ENCODE measurements at places on chromosomes 2 and 18.

- DNase-seq, result no peak
These were observed 2.9 kb downstream of the TNFRSF11A start for GRCh38 chr18:62327977-62328376.

GRCh38 chr2:214504599-214505376 lies 93.9 kb downstream of the VWC2L start:
- DNase-seq, result no peak

DNA sequence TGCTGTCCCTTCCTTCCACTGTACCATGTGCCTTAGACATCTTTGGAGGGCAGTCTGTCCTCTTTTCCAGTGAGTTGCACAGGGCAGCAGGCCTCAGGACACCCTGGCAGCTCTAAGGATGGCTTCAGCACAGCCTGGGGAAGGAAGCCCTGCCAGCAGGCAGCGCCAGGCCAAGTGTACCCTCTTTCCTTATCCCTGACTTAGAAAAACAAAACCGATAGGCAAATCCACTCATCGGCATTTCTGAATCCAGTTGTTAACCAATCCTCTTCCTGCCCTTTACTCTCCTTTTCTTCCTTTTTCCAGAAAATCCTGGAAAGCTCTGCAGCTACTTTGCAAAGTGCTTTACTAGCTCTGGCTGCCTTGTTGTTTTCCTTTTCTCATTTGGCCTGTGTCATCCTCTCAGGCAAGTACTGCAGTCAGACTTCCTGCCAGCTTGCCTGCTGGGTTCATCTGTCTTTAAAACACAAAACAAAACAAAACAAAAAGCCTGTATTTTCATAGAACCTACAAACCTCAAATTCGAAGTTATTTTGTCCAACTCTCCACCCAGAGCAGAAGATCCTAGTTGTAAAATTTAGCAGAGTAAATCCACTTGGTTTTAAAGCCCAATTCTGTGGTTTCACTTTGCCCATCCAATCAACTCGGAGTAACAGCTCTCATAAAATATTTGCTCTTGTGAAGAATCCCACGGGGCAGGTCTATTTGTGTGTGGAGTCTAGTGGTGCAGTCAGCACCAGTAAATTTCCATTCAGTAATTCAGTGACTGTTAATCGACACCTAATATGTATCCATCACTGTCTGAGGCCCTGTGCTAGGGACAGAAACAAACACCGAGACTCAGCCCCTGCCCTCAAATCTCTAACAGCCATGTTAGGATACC lies 45.2 kb downstream of the PCBP1 start:
- DNase-seq, result no peak

DNA sequence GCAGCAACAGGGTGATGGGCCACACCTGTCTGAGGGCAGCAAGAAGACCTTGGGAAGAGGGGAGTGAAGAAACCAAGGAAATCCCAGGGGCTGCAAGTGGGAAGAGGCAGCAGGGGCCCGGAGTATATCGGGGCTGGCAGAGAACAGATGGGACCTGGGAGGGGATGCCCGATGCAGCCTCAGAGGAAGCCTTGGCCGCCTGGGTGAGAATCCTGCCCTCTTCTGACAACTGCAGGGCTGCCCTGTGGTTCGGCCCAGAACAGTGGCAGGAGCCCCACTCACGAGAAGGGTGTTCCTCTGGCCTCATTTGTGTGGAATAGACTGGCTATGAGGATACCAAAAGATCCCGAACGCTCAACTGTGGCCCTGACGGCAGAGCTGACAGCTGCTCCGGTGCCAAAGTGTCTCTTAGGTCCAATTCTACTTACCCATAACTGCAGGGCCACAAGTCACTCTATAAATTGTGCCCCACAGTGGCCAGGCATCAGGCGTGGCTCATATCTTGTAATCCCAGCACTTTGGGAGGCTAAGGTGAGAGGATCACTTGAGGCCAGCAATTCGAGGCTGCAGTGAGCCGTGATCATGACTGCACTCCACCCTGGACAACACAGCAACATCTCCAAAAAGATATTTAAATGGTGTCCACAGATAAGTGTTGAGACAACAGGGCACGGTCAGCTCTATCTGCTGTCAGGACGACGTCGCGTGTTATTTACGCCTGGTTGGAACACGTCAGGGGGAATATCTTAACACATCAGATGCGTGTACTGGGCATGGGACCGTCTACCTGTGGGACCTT lies 23.6 kb upstream of the ID2 start:
- no peak for DNase-seq

DNA sequence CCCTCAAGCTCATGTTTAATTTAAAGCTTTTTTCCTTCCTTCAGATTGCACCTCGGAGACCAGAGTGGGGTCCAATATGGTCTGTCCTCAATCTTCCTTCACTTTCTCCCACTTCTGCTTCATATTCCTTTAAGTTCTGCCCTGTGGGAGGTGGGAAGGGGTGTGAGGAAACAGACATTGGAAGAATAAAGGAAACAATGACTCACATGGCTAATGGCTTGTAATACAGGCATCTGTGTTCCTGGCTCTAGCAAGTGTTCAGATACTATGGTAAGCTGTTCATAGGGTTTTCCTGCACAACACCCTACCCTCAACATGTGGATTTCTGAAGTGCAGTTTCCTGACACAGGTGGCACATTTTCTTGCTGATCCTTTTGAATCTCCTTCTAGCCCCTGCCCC lies 209.5 kb downstream of the PIK3C3 start:
- no peak for DNase-seq

DNA sequence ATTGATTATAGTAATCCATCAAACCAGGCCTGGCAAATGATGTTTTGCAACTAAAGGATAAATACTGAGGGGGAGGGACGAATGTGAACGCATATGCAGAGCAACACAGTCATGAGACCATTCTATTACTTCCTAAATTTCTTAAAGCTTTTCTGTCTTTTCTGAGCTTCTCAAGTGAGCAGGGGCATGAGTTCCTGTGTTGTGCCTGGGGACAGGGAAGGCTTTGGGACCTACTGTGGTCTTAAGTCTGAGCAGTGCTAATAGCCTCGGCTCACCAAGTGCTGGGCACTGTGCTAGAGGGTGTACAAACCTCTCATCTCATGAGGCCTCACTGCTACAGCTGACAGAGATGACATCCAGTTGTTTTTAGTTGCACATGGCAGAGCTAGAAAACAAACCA lies 182.4 kb downstream of the NEDD4L start:
- no peak for DNase-seq

- no peak for DNase-seq
These were observed 15.7 kb upstream of the COX7A2L start for GRCh38 chr2:42376758-42377157.

GRCh38 chr18:56214706-56215105 lies 423.7 kb downstream of the TXNL1 start:
- no peak for DNase-seq

DNA sequence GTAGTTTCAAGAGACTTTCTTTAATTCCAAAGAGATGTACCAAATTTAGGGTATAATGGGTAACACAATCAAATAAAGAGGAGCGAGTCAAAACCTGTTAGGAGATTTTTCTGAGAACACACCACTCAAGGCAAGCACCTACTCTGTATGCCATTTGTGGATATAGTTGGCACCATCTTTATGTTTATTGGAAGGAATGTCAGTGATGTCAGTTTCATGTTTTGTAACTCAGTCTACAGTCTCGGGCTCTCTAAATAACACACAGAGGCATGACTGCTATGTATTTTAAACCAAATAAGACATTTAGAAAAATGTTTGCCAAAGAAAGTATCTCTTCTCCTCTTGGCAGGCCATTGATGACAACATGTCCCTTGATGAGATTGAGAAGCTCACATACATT lies 59.7 kb downstream of the CPS1 start:
- DNase-seq, result no peak

DNA sequence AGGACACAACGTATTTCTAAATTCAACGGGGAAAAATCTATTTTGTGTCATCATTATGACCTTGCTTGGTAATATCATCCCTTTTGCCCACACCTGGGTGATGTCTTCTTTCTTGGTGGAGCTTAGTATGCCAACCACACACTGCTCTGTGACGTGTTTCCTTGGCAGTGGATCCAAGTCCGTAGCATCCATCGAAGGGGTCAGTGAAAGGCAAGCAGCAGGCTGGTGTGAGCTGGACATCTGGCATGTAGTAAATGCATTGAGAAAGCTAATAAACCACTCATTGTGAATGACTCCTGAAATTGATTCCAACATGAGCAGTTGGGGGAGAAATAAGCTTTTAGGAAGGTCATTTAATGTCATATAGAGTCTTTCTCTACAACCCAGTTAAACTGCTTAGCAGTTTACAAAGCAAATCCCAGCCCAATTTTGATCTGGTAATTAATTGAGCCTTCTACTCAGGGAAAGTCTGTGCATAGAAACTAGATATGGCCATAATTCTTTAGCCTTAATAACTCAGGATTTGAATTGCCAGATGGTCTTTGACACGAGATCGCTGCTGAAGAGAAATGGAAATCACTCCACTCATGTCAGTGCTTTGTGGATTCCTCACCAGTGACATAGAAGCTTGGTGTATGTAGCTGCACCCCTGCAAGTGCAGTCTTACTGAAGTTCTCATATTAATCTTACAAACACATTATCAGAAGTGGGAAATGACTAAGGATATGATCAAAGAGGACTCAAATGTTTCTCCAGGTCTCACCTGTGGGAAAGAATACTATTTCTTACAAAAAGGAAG lies 494.8 kb downstream of the CMPK2 start:
- DNase-seq, result no peak

DNA sequence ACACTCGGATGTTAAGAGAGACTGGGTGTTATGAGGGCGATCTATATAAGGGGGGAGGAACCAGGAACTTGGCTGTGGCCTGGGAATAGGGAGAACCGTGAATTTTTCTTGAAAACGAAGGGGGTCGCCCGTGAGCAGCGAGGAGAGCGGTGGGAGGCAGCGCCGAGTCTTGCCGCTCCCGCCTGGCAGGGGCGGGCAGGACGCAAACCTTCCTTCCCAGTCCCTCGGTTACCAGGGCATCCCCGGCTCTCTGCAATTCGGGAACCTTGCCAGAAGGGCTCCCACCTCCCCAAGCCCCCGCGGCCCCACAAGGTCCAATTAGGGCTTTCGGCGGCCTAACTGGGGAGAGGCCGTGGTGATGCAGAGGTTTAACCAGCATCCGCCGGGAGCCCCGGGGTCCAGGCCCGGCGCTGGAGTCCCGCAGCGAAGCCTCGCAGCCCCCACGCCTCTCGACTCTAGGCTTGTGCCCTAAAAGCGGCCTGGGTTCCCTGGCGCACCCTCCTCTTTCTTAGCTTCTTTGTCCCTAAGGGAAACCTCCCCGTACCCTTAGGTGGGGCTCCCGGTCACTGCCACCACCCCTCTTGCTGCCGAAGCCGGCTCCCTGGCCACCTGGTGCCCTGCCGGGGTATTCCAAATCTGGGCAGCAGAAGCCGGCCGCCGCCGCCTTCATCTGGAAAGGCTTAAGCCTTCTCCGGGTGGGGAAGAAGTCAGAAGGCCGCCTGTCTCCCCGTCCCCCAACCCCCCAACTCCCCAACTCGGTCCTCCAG lies 680 bp upstream of the FHOD3 start:
- no peak for DNase-seq

- DNase-seq, result no peak
These were observed 63.6 kb downstream of the KCNG3 start for GRCh38 chr2:42430188-42430587.

DNA sequence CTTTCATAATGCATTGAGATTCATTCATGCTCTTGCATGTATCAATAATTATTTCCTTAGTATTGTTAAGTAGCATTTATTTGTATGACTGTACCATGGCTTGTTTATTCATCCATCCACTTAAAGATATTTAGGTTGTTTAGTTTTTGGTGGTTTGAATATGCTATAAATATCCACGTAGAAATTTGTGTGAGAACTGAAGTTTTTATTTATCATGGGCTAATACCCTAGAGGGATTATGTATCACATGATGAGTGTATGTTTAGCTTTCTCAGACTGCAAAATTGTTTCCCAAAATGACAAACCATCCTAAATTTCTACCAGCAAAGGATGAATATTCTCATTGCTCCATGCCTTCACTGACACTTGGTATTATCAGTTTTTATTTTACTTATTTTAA lies 55.2 kb downstream of the CSRNP3 start:
- no peak for DNase-seq

DNA sequence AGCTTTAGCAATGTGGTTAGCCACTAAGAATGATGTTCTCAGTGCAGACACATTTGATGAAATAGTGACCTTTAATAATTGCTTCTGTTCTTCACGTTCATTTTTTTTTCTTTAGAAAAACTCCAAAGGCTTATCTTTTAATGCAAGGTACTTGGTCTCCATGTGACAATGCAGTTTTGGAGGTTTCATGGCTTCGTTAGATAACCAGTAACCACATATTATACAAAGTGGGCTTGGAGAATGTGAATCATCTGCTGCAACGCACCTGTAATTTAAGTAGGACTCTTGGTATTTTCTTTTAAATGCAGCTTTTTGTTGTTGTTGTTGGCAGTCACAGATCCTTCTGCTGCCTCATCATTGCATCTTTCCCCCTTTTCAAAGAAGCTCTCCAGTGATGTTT lies 1606.3 kb downstream of the SUCLG1 start:
- DNase-seq, result no peak

DNA sequence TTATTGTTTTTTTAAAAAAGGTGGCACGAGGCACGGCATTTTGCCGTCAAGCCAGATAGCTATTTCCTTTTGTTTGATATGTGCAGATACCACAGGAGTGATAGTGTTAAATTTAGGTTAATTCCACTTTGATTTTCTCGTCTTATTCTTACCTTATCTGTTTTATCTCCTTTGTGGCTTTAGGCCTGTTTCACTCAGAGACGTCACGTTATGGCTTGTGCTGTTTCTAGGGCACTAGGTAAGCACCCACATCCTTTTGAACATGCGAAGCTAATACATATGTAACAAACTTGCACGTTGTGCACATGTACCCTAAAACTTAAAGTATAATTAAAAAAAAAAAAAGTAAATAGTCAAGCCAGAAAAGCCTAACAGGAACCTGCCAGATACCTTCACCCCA lies 57.8 kb downstream of the C18orf63 start:
- DNase-seq, result peak; percentile 6

DNA sequence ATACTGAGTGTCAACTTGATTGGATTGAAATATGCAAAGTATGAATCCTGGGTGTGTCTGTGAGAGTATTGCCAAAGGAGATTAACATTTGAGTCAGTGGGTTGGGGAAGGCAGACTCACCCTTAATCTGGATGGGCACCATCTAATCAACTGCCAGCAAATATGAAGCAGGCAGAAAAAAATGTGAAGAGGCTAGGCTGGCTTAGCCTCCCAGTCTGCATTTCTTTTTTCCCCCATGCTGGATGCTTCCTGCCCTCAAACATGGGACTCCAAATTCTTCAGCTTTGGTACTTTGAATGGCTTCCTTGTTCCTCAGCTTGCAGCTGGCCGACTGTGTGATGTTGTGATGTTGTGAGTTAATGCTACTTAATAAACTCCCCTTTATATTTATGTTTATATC lies 577.4 kb downstream of the CPS1 start:
- no peak for DNase-seq

DNA sequence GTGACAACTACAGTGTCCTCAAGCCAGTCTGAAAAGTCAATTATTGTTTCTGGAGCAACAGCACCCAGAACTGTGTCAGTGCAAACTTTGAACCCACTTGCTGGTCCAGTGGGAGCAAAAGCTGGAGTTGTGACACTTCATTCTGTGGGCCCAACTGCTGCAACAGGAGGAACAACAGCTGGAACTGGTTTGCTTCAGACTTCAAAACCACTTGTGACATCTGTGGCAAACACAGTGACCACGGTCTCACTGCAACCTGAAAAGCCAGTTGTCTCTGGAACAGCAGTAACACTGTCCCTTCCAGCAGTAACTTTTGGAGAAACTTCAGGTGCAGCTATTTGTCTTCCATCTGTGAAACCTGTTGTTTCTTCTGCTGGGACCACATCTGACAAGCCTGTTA lies 59.8 kb downstream of the TAF4B start:
- DNase-seq, result no peak

Measured in effector CD8-positive, alpha-beta T cell (primary cell).